Activated CD8-positive, alpha-beta T cell treated with anti-CD3 and anti-CD28 coated beads for 36 hours (primary cell): ENCODE measurements at places on chromosomes 5 and 9. TPM values are rescaled to one million over a fixed set of nuclear protein-coding genes. Genes with fewer than 3 reads are reported as not detected.

DNA sequence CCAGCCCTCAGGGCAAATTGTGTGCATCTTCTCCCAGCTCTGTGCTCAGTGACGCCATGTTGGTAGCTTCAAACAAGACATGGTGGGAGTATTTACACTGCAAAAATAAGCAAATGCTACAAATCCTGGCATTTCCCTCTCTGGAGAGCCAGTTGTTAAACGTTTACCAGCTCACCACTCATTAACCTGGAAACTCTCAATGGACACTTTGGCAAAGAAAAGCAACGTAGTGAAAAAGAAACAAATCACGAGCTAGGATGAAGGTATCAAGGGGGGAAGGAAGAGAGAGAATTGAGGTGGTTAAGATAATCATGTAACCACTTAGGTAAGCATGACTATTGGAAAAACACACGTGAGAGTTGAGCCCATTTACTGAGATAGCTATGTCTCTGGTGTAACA lies 72.5 kb downstream of the MRPS30 start:
- DNase-seq = no peak

GRCh38 chr5:155343468-155343867 lies 329.9 kb downstream of the KIF4B start:
- DNase-seq = no peak

GRCh38 chr9:77021922-77022782 lies 2.7 kb downstream of the FOXB2 start:
- no peak for DNase-seq

SPACA9 gene
- total RNA-seq = 1.9 TPM
